ENCODE measurements at places on chromosomes 13 and 19. TPM values are rescaled to one million over a fixed set of nuclear protein-coding genes. Genes with fewer than 3 reads are reported as not detected.
A peak's percentile ranks its signal among the peaks of the same experiment; 100 is the strongest.

GRCh38 chr19:18109341-18109732, 11.8 kb downstream of the MAST3 start:
- peaks cover 33% of the 10 kb centered on the region for H3K27me3 ChIP-seq
- peaks cover 14% of the 10 kb centered on the region for H3K4me1 ChIP-seq
- no peak for DNase-seq
- peak overlapping the region; percentile 78 for H3K4me3 ChIP-seq
- H3K36me3 ChIP-seq = no peaks in the 10 kb centered on the region
- no peak overlapping the region for H3K27ac ChIP-seq

DNA sequence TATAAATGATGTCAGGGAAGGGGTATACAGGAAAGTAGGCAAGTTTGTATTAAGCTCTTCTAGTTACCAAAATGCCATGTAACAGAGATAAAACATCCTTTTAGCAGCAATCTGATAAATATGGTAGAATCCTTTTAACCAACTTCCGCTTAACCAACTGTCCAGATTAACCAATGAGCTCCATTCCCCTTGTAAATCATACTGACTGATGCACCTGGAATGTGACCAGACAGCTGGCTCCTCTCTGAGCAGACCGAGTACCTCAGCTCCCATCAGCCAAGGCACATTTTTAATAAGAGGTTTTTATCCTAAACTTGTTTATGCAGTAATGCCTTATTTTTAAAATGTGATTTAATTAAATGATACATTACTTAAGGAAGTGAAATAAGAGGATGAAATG, 66.4 kb downstream of the KLF12 start:
- no peaks in the 10 kb centered on the region for H3K27me3 ChIP-seq
- H3K4me3 ChIP-seq = no peak overlapping the region
- no peaks in the 10 kb centered on the region for H3K36me3 ChIP-seq
- DNase-seq = no peak
- H3K4me1 ChIP-seq = peaks cover 10% of the 10 kb centered on the region

DNA sequence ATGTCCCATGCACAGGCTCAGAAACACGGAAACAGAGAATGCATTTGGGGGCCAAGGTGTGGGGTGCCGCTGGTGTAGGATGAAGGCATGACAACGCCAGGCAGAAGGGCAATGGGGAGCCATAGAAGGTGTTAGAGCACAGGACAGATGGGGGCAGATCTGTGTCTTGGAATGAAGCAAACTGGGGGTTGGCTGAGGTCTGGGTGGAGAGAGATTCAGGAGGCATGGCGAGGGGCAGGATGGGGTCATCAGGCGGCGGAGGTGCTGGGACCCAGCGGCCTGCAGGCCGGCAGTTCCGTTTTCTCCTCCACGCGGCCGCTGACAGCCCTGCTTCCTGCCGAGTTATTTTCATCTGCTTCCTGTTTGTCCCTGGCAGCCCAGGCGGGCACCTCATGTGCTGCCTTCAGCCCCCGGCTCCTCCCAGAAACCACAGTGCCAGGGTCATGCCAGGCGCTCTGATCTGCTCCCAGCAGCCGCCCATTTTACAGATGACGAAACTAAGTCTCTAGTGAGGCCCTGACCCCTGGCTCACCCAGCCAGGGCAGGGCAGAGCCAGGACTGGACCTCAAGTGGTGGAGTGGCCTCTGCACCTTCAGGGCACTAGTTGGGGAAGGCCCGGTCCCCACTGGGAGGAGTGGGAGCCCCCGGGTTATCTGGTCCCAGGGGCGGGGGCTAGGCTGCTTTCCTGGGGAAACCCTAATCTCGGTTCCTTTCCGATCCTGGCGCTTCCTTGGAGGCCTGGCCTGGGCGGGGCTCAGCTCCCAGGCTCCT, 2.2 kb downstream of the ARHGAP45 start:
- H3K4me1 ChIP-seq = peaks cover 17% of the 10 kb centered on the region
- H3K4me3 ChIP-seq = peak overlapping the region; percentile 33
- 0 out of 2 replicates have a peak overlapping the region, but pooled peaks have one; percentile 45 for H3K27ac ChIP-seq
- H3K27me3 ChIP-seq = peaks cover 37% of the 10 kb centered on the region
- DNase-seq = no peak

- no peak overlapping the region for H3K4me3 ChIP-seq
- no peaks in the 10 kb centered on the region for H3K27me3 ChIP-seq
- DNase-seq = no peak
- H3K36me3 ChIP-seq = peaks cover 56% of the 10 kb centered on the region
- H3K4me1 ChIP-seq = peaks cover 5% of the 10 kb centered on the region
- H3K27ac ChIP-seq = no peak overlapping the region
These were observed 4.0 kb downstream of the NOP53 start for GRCh38 chr19:47749326-47749725.

- peaks cover 8% of the 10 kb centered on the region for H3K4me1 ChIP-seq
- no peak overlapping the region for H3K4me3 ChIP-seq
- no peak overlapping the region for H3K27ac ChIP-seq
- DNase-seq = no peak
- H3K27me3 ChIP-seq = peaks cover 84% of the 10 kb centered on the region
- no peaks in the 10 kb centered on the region for H3K36me3 ChIP-seq
These were observed 36.8 kb downstream of the NFIX start for GRCh38 chr19:13031917-13032623.

GRCh38 chr13:106182404-106182803, 353.1 kb downstream of the EFNB2 start:
- peaks cover 11% of the 10 kb centered on the region for H3K36me3 ChIP-seq
- peaks cover 4% of the 10 kb centered on the region for H3K4me1 ChIP-seq
- no peak overlapping the region for H3K27ac ChIP-seq
- H3K27me3 ChIP-seq = no peaks in the 10 kb centered on the region

DNA sequence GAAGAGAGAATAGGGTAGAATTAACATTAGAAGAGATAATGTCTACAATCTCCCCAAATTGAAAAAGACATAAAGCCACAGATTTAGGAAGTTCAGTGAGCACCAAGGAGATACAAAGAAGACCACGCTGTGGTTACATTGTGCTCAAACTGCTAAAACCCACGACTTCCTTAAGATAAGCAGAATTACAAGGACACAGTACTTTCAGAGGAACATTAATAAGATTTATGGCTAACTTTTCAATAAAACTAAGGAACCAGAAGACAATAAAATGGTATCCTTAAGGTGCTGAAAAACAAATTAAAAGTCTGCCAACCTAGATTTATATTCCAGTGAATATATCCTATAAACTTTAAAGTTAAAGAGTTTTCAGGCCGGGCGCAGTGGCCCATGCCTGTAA, 7.4 kb upstream of the IL17D start:
- H3K4me1 ChIP-seq = 0 out of 2 replicates have a peak, but pooled peaks cover 3% of the 10 kb centered on the region
- H3K27me3 ChIP-seq = peaks cover 12% of the 10 kb centered on the region
- DNase-seq = no peak
- no peaks in the 10 kb centered on the region for H3K36me3 ChIP-seq
- H3K27ac ChIP-seq = no peak overlapping the region

- H3K36me3 ChIP-seq = peaks cover 36% of the 10 kb centered on the region
- H3K27me3 ChIP-seq = peaks cover 8% of the 10 kb centered on the region
- peaks cover 12% of the 10 kb centered on the region for H3K4me1 ChIP-seq
- no peak for DNase-seq
These were observed 19.4 kb upstream of the PSG2 start for GRCh38 chr19:43101950-43102349.

DNA sequence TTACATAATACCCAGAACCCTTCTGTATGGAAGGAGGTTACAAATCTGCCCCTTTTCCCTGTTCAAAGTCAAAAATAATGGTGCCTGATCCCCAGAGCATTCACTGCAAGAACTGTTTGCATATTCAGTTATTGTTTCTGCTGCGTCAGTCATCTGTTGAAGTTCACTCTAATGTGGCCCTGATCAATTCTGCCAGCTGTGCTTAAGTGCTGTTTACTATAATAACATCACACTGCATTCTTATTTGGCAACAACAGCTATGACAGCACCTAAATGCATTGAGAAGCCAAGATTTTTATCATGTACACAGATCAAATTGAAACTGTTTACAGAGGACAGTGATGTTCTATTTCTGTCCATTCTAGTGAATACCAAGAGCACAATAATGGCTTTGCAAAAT, 115.9 kb downstream of the DACH1 start:
- H3K36me3 ChIP-seq = no peaks in the 10 kb centered on the region
- no peak overlapping the region for H3K4me3 ChIP-seq
- H3K27ac ChIP-seq = no peak overlapping the region
- DNase-seq = no peak
- peaks cover 12% of the 10 kb centered on the region for H3K4me1 ChIP-seq

- H3K27me3 ChIP-seq = peaks cover 15% of the 10 kb centered on the region
- DNase-seq = no peak
- H3K4me3 ChIP-seq = no peak overlapping the region
- no peaks in the 10 kb centered on the region for H3K4me1 ChIP-seq
These were observed 3.4 kb downstream of the PVR start for GRCh38 chr19:44647144-44647543.

DNA sequence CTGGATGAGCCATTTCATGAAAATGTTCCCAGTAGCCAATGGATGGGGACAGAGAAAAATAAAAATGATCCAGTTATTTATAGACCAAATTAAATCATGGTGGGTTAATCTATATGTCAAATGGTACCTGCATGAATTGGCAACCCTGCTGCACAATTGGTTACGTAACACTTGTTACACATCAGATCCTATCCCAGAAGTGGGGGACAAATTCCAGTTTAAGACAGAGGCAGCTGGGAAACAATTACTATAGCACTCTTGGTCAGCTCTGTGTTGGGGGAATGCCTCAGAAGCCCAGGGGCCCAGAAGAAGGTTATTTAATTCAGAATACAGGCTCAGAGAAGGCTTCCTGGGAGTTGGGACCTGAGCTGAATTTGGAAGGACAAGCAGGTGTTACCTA, 81.1 kb upstream of the FLT1 start:
- no peak overlapping the region for H3K27ac ChIP-seq
- H3K27me3 ChIP-seq = peaks cover 7% of the 10 kb centered on the region
- peaks cover 20% of the 10 kb centered on the region for H3K4me1 ChIP-seq
- H3K36me3 ChIP-seq = no peaks in the 10 kb centered on the region
- DNase-seq = no peak
- no peak overlapping the region for H3K4me3 ChIP-seq

DNA sequence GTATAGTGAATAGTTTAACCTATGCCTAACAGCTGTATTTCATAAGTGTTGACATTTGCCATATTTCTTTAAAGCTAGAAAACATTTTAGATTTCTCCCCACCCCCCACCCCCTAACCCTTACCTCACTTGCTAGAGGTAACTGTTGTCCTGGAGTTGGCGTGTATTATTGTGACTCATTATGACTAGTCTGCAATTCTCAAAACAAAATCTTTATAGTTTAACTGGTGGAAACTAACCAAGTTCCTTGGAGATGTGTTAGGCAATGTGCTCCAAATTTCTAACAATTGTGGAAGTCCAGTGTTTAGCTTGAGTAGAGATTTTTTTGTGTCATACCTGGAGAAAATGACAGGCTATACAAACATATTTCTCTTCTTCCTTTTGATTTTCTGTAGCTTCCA, 38.0 kb downstream of the KCTD4 start:
- H3K27me3 ChIP-seq = no peaks in the 10 kb centered on the region
- peaks cover 18% of the 10 kb centered on the region for H3K36me3 ChIP-seq
- H3K4me3 ChIP-seq = no peak overlapping the region
- H3K4me1 ChIP-seq = no peaks in the 10 kb centered on the region

DNA sequence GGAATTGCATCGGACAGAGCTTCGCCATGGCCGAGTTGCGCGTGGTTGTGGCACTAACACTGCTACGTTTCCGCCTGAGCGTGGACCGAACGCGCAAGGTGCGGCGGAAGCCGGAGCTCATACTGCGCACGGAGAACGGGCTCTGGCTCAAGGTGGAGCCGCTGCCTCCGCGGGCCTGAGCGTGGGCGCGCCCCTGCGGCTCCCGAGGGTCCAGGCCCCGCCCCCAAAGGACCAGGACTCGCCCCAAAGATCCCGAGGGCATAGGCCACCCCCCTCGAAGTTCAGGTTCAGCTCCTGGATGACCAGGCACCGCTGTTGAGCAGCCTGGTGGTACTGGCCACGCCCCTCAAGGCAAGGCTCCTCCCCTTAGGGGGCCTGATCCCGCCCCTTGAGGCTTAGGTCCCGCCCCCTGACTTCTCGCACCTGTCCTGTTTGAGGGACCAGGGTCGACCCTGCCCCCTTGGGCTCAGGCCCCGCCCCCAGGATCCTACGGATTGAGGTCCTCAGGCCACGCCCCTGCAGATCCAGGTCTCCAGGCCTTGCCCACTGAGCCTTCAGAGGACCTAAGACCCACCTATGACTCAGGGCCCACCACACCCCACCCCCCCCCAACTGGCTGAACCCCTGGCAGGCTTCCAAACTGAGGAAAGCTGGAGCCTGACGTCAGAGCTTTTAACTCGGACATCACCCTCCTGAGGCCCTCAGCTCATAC, 43.1 kb downstream of the CYP4F22 start:
- peaks cover 4% of the 10 kb centered on the region for H3K4me1 ChIP-seq
- peaks cover 61% of the 10 kb centered on the region for H3K27me3 ChIP-seq
- H3K4me3 ChIP-seq = peak overlapping the region; percentile 65
- H3K36me3 ChIP-seq = no peaks in the 10 kb centered on the region
- H3K27ac ChIP-seq = no peak overlapping the region

- H3K27ac ChIP-seq = no peak overlapping the region
- H3K4me1 ChIP-seq = peaks cover 12% of the 10 kb centered on the region
- H3K36me3 ChIP-seq = peaks cover 20% of the 10 kb centered on the region
- no peaks in the 10 kb centered on the region for H3K27me3 ChIP-seq
- DNase-seq = no peak
These were observed 86.7 kb upstream of the TPP2 start for GRCh38 chr13:102510072-102510471.

DNA sequence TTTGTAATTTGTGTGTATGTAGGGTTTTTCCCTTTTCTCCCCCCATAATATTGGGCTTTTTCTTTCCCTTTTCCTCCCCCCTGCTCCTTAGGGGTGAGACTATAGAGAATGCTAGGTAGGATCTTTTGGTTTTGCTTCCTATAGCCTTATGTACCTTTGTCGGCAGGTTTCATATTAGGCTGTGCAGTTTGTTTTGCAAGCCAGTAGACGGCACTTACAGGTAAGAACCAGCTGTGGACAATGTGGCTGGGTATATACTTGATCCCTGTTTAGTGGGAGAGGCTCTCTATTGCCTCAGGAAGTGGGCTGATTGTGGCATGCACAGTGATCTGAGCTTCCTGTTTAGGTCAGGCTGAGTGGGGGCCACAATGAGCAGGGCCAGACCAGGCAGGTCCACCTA, 359.2 kb upstream of the OBI1 start:
- H3K4me1 ChIP-seq = no peaks in the 10 kb centered on the region
- no peak for DNase-seq
- H3K27me3 ChIP-seq = no peaks in the 10 kb centered on the region
- H3K4me3 ChIP-seq = no peak overlapping the region
- H3K36me3 ChIP-seq = peaks cover 20% of the 10 kb centered on the region
- no peak overlapping the region for H3K27ac ChIP-seq

DPF1 gene
- total RNA-seq = 6.8 TPM

HS6ST3 gene
- total RNA-seq = 1.3 TPM

ZNF610 gene
- 4.4 TPM for total RNA-seq

EPS8L1 gene
- 43.8 TPM for total RNA-seq

HNRNPL gene
- 680 TPM for total RNA-seq

SMIM44 gene
- total RNA-seq = not detected

LRRC25 gene
- 0.18 TPM for total RNA-seq

SIGLECL1 gene
- not detected for total RNA-seq

HOOK2 gene
- 81.4 TPM for total RNA-seq

FARP1 gene
- total RNA-seq = 91.1 TPM

SOX1 gene
- total RNA-seq = 0.18 TPM

ZNF99 gene
- total RNA-seq = 0.05 TPM

PSG1 gene
- not detected for total RNA-seq
